Hematopoietic multipotent progenitor cell (in vitro differentiated cells): ENCODE measurements at places on chromosomes 5 and 9.

- no peak for DNase-seq
Observed at GRCh38 chr5:176492431-176492830, 44.2 kb downstream of the FAF2 start.

- no peak for DNase-seq
Observed at GRCh38 chr5:31470608-31471007, 61.3 kb downstream of the DROSHA start.

DNA sequence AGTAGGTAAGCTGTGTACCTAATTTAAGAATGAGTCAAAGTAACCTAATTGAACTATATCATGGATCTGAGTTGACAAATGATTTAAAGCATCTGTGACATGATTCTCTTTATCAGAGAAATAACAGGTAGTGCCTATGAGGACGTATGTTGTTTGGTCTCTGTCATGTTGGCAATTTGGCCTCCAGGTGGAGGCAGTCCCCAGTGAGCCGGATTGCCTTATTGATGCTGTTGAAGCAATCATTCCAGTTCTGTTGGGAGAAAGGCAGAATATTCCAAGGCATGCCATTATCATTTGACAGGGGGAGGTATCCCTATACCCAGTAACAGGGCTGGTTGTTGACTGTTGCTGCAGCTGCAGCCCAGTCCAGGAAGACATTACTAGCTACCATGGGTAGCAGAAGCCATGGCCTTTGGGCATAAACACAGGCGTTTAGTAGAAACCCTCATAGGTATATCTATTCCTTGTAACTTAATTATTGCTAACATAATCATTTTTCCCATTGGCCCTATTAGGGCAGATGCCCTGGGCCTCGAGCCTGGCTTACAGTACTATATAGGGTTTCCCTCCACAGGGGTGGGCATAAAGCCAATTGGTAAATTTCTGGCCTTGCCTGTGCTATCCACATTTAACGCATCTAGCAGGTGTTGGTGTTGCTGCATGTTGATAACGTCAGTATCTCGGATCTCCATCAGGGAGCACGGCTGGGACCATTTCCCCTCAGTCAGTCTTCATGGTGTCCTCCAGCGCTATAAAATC lies 12.2 kb upstream of the SLC22A4 start:
- DNase-seq: no peak

- no peak for DNase-seq
Observed at GRCh38 chr5:168269937-168270330, 21.5 kb upstream of the WWC1 start.

- DNase-seq: no peak
Observed at GRCh38 chr5:172835290-172835993, 1.4 kb downstream of the ERGIC1 start.

DNA sequence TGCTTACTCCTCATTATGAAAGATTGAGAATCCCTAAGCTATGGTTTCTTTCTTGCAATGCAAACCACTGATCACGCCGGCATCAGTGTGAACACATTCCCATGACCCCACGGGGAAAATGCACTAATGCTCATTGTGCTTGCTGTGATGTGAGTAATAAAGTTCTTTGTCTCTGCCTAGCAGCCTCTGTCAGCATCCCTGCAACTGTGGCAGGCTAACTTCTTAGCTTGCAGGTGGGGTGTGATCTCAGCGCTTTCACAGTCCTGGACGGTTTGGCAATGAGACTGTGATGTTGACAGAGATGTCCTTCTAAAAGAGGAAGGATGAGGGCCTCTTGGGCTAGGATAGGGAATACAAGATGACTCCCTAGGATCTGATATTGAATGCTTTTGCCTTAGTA lies 1218.7 kb downstream of the EFNA5 start:
- DNase-seq: no peak

GRCh38 chr9:28909526-28909925 lies 1336.2 kb upstream of the C9orf72 start:
- no peak for DNase-seq

DNA sequence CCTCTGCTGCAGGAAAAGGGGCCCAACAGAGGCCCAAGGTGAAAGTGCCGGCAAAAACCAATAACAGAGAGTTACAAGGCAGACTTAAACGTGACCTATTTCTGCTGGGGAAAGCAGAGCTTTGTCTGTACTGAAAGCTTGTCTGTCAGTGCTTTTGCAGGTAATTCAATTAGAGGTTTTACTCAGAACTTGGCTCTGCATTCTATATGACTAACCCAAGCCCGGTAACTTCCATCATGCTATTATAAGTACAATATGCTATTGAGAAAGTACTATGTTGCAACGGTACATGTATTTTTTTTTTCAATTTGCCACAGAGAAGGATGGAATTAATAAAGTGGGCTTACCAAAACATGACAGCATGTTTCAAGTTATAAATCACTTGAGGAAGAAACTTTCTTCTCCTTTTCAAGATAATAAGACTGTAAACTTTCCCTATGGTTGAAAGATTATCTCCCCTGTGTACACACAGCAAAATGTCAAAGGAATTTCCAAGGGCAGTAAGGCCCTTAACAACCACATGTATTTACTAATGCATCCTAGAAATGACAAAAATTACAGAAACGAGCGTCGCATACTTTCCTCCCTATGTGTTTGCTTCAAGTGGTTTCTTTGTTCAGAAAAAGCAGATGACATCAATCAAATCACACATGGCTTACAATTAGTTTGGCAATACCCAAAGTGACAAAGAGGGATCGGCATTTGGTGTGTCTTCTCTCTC lies 282.4 kb downstream of the EFNA5 start:
- DNase-seq: no peak

DNA sequence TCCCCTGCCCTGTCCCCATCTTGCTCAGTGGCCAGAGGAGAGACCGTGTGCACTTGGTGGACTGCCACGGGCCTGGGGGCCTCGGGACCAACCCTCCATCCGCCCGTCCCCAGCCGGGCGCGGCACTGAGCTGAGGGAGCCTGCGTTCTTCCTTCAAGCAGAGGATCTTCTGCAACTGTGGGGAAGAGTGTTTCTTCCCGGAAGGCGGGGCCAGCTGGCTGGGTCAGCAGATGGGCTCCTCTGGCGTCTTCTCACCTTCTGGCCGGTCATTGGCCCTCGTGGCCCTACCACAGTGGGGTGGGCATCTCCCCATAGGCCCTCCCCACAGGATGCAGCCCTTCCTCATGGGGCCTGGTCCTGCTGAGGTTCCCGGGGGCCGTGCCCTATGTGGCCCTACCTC lies 17.4 kb downstream of the RXRA start:
- DNase-seq: no peak

GRCh38 chr9:134544388-134545214 lies 97.0 kb upstream of the COL5A1 start:
- no peak for DNase-seq

DNA sequence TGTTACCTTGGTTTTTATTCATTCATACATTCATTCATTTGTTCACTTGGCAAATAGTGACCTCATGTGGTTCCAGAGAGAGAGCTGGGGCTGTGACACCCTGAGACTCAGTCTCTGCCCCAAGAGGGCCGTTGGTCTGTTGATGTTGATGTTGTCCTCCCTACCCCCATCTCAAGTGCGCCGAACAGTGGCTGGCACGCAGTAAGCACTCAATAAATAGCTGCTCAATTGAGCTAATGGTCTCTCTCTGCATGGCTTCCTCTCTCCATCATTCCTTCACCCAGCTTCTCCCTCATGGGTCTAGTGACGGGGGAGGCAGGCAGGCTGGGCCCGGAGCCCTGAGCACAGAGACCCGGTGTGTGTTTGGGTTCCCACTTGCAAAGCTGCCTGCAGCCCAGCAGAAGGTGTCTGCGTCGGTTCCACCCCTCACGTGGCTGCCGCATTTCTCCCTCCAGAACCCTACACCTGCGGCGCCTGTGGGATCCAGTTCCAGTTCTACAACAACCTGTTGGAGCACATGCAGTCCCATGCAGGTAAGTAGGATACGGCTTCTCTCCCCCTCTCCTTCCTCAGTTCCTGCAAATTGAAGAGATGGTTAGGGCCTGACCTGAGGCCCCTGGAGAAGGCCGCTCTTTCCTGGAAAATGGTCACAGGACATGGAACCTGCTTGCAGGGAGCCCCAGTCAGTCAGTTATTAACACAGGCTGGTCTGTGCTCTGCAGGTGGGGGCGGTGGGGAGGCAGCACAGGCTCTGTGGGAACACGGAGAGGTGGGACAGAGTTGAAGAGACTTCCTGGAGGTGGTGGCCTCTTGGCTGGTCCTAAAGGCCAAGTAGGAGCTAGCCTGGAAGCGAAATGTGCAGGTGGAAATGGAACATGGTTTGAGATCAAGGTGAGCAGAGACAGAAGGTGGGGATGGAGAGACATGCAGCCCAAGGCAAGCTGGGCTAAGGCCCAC lies 42.0 kb downstream of the AMBP start:
- DNase-seq: no peak

- DNase-seq: no peak
Observed at GRCh38 chr5:140481758-140482157, 65.7 kb upstream of the EIF4EBP3 start.

DNA sequence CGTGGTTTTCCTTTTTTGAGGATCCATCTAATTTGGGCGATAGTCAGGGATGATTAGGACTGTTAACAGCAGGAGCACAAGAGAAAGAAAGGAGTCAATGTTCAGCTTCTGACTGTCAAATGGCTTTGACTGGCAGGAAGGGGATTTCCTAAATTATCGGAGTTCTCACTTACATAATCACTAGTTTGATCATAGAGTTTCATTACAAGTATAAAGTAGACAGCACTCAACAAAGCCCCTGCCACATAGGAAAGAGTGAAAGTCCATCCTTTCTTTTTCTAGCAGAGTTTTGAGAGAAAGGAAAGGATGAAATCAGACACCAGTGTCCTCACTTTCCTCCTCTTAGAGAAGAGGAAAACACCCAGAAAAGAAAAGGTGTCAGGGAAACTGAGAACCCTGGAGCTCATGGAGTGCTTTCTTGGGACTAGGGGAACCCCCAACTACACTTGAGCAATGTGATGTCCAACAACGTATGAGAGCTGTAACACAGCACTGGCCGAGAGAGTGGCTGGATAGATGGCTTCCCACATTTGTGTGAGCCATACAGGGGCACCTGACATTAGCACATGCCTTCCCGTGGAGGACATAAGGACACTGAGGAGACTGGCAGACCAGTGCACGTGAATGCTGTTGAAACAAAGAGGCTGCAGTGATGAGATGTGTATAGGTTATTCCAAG lies 26.0 kb upstream of the LPAR1 start:
- DNase-seq: no peak

GRCh38 chr5:1217596-1218206 lies 7.5 kb upstream of the SLC6A18 start:
- no peak for DNase-seq

DNA sequence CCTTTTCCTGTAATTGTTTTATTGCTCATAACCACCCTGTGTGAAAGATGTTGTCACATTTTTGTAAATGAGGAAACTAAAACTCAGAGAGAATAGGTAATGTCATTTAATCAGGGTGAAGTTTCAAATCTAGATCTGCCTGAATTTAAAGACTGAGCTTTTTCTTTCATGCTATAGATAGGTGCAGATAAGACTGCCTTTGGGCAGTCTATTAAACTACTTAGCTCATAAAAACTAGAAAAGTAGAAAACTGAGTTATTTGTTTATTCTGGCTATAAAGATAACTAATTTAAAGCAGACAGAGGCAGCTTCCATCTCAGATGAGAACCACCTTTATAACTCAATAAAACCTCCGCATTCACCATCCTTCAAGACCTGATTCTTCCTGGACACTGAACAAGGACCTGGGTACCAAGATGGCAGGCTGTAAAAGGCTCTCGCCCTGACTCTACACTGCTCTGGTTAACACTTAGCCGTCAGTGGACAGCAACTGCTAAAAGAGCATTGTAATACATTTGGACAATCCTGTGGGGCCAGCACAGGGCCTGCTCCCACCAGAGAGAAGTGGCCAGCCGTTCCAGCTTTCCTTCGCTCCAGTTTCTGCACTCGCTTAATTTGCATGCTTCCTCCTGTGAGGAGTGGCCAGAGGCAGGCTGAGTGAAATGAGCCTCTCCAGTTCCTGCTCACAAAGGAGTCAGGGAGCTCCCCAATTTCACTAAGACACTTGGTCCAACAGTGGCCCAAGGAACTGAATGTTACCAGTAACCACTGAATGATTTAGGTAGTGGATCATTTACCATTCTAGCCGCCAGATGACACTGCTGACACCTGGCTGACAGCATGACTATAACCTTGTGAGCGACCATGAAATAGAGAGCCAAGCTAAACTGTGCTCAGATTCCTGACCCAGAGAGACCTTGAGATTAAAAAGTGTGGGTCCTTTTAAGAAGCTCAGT lies 566.4 kb downstream of the EFNA5 start:
- no peak for DNase-seq

DNA sequence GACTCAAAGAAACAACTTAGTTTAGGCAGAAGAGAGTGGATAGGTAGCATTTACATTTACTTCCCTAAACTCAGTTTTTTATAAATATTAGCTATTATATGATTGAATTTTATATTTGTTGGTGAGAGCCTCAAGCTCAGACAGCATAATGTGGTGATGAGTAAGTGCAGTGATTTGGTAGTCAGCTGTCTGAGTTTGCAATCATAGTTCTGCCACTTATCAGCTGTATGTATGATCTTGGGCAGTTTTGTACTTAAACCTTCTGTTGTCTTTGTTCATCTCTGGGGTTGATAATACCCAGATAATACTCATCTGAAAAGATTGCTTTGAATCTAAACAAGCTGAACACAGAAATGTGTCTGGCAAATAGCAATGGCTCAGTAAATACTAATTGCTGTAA lies 108.8 kb downstream of the ANXA1 start:
- DNase-seq: no peak

- no peak for DNase-seq
Observed at GRCh38 chr9:129703667-129704355, 38.4 kb downstream of the PRRX2 start.

DNA sequence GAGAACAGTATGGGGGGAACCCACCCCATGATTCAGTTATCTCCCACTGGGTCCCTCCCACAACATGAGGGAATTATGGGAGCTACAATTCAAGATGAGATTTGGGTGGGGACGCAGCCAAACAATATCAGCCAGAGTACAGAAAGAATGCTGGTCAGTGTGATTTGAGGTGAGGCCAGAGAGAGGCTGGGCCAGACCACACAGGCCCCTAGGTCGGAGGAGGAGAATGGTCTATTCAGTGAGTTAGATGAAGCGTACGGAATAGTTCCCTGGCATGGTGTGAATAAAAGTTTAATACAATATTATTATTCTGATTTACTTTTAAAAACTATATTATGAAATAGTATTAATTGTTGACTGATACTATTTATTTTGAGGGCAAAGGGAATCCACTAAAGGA lies 39.7 kb downstream of the PCSK5 start:
- DNase-seq: no peak
